Stimulated activated CD4-positive, alpha-beta T cell treated with anti-CD3 and anti-CD28 coated beads, Interleukin-15, amount 100 ng/mL, for 1 hour (primary cell): ENCODE measurements at places on chromosomes 2 and 18.

DNA sequence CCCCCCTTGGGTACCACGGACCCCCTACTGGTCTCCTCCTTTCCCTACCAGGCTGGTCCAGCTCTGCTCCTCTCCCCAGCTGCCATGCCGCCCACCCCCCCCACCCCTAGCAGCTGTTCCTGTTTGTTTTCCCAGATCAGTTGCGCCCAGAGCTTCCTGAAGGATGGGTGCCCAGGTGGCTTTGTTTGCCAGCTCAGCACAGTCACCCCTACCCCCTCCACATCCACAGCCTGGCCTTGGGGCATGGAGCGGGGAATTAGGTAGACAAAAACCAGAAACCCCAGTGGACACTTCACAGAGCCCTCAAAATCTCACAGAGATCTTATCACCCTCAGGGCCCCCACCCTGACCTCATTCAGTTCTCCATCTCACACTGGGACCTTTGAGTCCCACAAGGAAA lies 3.7 kb upstream of the CRYBA2 start:
- DNase-seq, result no peak

- DNase-seq, result no peak
Observed at GRCh38 chr2:216043949-216044348, 30.6 kb upstream of the MREG start.

DNA sequence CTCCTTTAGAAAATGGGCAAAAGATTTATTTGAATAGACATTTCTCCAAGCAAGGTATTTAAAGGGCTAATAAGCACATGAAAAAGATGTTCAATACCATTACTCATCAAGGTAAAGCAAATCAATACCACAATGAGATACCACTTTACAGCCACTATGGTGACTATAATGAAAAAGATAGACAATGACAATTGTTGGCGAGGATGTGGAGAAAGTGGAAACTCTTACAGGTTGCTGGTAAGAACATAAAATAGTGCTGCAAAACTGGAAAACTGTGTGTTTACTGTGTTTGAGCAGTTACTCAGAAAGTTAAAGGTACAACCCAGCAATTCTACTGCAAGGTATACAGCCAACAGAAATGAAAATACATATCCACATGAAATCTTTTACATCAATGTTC lies 31.9 kb upstream of the RNU4ATAC start:
- DNase-seq, result no peak

- DNase-seq, result no peak
Observed at GRCh38 chr18:68402784-68403183, 312.1 kb downstream of the TMX3 start.

GRCh38 chr2:172373076-172373475 lies 54.3 kb upstream of the ITGA6 start:
- DNase-seq, result no peak

- DNase-seq, result peak; percentile 57
Observed at GRCh38 chr2:64330281-64331113, 123.5 kb upstream of the LGALSL start.
